ENCODE measurements at places on chromosomes 2 and 18. TPM values are rescaled to one million over a fixed set of nuclear protein-coding genes. Genes with fewer than 3 reads are reported as not detected.

DNA sequence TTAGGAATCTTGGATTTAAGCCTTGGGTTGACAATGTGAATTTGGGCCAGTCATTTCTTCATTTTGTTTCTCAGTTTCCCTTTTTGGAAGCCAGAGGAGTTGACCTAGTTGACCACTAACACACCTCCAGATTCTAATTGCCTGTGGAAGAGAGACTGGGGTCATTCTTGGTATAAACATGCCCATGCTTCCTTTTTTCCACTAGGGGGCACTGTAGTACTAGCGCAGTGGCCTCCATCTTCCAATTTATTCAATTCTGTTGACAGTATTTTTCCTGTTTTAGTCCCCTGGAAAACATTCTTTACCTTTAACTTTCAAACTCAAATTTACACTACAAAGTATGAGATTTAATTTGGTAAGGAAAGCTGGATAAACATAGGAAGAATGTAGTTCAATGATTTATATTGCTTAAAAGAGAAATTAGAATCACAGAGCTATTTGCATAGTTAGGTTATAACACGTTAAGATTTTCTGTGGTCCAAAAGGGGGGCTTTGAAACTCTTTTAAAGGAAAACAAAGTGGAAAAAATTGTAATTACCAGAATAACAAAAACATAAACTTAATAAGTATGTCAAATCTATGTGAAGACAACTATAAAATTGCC, 57.5 kb upstream of the AGPS start:
- H3K4me3 ChIP-seq: no peak overlapping the region
- DNase-seq: no peak
- no peak overlapping the region for H3K27ac ChIP-seq
- H3K4me1 ChIP-seq: peaks cover 20% of the 10 kb centered on the region

Gene VWA3B
- total RNA-seq: not detected

DNA sequence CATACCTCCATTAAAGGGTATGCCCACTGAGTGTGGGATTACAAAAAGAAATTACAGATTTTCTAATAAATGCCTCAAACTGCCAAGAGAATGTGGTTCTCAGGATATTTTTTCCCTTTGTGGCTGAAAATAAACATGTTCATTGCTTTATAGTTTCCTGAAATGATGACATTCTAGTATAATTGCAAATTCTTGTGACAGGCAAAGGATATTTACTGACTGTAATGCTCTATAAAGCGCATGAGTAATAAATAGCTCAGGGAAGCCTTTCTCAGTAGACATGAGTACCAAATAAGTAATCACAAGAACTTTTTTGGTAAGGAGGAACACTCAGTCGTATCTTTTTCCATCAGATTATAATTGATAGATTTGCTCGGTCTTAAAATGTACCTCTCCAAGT, 72.3 kb downstream of the FTCDNL1 start:
- H3K4me3 ChIP-seq: no peak overlapping the region
- no peaks in the 10 kb centered on the region for H3K4me1 ChIP-seq
- H3K27me3 ChIP-seq: peaks cover 5% of the 10 kb centered on the region
- no peak for DNase-seq
- H3K27ac ChIP-seq: no peak overlapping the region
- peaks cover 18% of the 10 kb centered on the region for H3K36me3 ChIP-seq

DNA sequence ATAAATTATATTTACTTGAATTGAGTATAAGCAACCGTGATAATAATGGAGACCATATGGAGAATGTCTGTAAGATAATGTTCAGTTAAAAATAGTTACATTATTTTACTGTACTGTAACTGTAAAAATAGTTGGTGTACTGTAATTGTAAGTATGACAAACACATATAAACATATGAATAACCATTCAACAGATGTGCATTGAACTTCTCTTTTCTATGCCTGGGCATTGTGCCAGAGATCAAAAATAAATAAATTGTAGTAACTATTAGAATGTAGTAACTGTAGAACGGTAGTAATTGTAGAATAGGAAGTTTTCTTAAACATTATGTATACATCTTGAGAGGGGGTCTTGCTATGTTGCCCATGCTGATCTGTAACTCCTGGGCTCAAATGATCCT, 287.4 kb upstream of the EPAS1 start:
- no peaks in the 10 kb centered on the region for H3K27me3 ChIP-seq
- DNase-seq: no peak
- peaks cover 29% of the 10 kb centered on the region for H3K4me1 ChIP-seq

DNA sequence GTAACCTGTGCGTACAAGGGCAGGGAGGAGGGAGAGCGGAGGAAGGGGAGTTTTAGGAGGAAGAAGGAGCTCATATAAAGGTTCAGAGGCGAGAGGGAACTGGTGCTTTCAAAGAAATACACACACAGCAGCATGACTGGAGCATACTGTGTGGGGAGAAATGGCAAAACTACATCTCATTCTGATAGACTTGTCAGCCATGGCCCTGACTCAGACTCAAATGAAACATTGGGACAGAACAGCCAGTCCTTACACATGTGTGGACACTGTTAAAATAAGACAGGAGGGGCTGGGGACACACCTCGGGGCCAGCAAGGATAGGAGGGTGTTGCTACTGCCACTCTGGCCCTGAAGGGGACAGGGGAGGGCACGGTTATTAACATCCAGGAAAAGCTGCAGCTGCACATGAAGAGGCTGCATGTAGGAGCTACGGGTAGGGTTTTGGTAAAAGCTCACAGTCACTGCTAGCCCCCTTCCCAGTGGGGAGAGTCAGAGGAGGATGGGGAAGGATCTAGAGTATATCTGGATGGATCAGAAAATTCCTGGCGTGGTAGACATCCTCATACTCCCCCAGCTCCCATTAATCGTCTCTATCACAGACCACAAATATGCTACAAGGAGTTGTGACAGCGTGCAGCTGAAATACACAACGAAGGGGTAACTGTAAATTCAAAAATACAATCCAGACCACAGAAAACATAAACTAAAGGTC, 110.5 kb downstream of the GATA6 start:
- H3K27ac ChIP-seq: no peak overlapping the region
- H3K27me3 ChIP-seq: no peaks in the 10 kb centered on the region
- no peaks in the 10 kb centered on the region for H3K4me1 ChIP-seq
- no peak overlapping the region for H3K4me3 ChIP-seq
- no peaks in the 10 kb centered on the region for H3K36me3 ChIP-seq

DNA sequence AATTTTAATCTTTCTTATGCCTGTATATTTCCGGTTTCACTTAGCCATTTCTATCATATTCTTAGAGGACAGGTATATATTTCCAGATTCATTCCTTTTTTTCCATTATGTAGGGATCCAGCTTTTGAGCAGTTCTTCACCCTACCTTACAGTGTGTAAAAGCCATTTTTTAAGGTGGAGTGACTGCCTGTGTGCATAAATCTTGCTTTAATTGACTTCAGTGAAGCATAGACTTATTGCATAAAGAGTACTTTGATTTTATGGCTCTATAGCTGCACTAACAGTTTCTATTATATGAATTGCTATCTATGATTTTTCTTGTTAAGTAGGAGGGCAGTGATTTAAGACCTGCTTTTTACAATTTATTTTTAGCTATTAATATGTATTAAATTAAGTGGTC, 132.6 kb downstream of the NYAP2 start:
- H3K36me3 ChIP-seq: no peaks in the 10 kb centered on the region
- no peak for DNase-seq
- no peaks in the 10 kb centered on the region for H3K4me1 ChIP-seq
- no peaks in the 10 kb centered on the region for H3K27me3 ChIP-seq

DNA sequence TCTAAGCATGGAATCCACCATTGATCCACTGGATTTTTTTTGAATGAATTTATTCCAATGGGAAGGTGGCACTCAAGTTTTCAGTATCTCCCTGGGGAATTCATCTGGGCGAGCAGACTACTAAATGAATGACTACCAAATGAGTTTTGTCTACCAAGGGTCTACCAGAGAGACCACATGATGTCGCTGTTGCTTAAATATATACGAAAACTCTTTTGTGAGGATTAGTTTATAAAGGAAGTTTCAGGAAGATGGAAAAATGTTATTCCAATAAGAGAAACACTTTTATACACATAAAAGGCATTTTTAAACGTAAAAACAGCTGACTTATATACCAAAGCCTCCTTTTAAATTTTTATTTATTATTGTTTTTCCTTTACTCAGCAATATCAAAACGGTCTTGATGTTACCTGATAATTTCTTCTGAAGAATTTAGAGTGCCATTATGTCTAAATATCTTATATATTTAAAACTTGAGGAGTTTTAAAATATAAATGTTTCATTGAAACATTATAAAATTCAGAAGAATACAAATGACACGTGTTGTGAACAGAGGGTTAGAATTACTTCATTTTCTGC, 139.7 kb downstream of the HRH4 start:
- H3K36me3 ChIP-seq: no peaks in the 10 kb centered on the region
- no peak overlapping the region for H3K4me3 ChIP-seq
- H3K27me3 ChIP-seq: no peaks in the 10 kb centered on the region
- no peak overlapping the region for H3K27ac ChIP-seq
